Aortic smooth muscle cell (primary cell): ENCODE measurements at places on chromosomes 4 and X. TPM values are rescaled to one million over a fixed set of nuclear protein-coding genes. Genes with fewer than 3 reads are reported as not detected.

PCDH10 gene
- 26.4 and 50.9 TPM in 2 replicates for total RNA-seq

GAGE10 gene
- not detected in 2 replicates for total RNA-seq

NLGN4X gene
- 0.92 and 2.0 TPM in 2 replicates for total RNA-seq

MAGEA4 gene
- total RNA-seq = not detected in 2 replicates

CXCL8 gene
- total RNA-seq = 2.1 and 6.2 TPM in 2 replicates

WNK3 gene
- 0.12 and 0.26 TPM in 2 replicates for total RNA-seq

CT45A2 gene
- total RNA-seq = not detected in 2 replicates

TRAM1L1 gene
- 0.50 and 0.53 TPM in 2 replicates for total RNA-seq

SYTL5 gene
- 0.19 and 0.40 TPM in 2 replicates for total RNA-seq
